ENCODE measurements at places on chromosomes 6 and 20. TPM values are rescaled to one million over a fixed set of nuclear protein-coding genes. Genes with fewer than 3 reads are reported as not detected.
A peak's percentile ranks its signal among the peaks of the same experiment; 100 is the strongest.

The BANF2 gene
- not detected for total RNA-seq

DNA sequence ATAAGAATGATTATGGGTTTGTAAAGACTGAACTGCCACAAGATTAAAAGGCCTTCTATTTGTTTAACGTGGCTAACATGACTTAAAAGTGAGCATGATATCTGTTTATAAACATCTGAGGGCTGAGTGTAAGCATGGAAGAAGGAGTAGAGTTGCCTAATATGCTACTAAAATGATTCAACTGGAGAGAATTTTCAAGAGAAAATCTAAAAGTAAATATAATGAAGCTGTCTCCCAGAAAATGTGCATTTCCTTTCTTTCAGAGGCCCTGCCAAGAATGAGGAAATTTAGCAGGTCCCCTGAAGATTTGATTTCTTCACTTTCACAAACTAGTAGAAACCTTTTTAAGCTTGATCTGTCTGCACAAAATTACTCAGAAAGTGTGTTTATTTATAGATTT, 4.2 kb upstream of the EYA4 start:
- DNase-seq: no peak

The BMP6 gene
- total RNA-seq: 1.3 TPM

DNA sequence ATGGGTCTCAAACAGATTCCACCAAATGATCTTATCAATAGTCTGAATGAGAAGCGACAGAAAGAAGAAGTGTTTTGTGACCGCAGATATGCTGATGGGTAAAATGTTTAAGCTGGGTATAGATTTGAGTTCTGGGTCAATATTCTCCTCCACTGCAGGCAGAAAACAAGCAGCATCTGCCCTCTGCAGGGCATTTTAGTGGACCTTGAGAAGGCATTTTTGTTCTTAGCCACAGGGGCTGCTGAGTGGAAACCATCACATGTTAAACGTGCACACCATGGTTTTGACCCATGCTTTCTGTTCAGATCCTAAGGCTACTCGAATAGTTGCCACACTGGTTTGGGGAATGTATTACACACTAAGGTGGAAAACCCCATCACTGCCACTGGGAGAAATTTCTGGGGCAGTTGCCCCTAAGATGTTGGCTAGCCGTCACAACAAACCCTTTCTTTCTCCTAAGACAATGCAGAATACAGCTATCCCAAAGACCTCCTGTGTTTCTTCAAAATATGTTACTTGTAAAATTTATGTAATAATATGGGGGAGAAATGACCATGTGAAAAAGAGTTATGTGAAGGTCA, 5.5 kb downstream of the POU3F2 start:
- DNase-seq: no peak

DNA sequence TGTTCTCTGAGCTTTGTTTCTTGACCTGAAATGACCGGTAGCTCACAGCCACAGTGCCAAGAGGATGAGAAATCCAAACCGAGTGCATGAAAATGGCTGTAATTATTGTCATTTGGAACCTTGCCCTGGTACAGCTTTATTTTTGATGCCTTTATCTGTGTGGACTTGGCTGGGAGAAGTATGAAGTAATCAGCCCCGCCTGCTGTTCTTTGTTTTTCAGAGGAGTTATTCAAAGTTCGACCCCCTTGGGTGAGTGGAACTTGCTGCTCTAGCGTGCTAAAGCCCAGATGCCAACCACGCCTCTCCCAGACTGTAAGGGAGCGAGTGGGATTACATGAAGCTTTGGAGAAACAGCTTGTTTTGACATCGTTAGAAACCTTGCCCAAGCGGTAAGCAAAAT, 48.3 kb downstream of the ECT2L start:
- DNase-seq: peak; percentile 63

The BFSP1 gene
- total RNA-seq: 0.47 TPM

The KHDC1L gene
- not detected for total RNA-seq

The OR2H1 gene
- total RNA-seq: not detected

The PTK7 gene
- total RNA-seq: 1.5 TPM

GRCh38 chr20:25273541-25274358, 25.9 kb downstream of the PYGB start:
- no peak for DNase-seq

DNA sequence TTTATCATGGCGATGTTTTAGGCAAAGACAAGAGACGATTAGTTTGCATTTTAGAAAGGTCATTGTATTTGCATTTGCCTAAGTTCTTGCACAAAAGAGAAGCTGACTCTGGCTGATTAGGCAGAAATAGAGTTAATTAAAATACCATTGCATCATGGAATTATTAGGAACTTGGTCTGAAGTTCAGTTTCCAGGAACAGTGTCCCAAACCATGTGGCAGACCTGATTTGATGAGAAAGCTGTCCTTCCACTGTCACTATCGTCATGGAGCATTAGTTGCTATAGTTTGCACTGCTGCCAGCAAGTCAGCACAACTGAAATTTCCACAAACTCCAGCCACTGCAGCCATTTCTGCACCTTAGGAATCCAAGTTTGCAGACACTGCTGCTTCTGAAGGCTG, 24.3 kb upstream of the MCUR1 start:
- DNase-seq: no peak

- DNase-seq: no peak
Observed at GRCh38 chr20:37379967-37380828, 34.3 kb downstream of the SRC start.

The NMBR gene
- total RNA-seq: not detected

The GJA10 gene
- not detected for total RNA-seq

The LSM2 gene
- total RNA-seq: 24.8 TPM

DNA sequence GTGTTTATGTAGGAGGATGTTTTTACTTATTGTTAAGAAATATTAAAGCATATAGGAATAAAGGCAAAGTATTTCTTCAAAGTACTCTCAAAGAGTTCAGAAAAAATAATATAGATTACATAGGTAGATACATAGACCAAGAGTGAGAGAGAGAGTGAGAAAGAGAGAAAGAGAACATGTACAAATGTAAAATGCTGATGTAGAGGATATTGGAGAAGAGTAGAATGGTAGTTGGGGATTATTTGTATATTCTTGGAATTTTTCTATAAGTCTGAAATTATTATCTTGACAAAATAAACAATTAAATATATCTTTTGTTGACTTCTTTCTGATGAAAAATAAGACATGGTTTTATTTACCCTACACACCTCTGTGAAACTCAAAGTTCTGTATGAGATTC, 29.2 kb downstream of the C6orf141 start:
- DNase-seq: no peak

The ETV7 gene
- total RNA-seq: 0.17 TPM

GRCh38 chr6:13466304-13467215, 20.8 kb downstream of the GFOD1 start:
- DNase-seq: no peak

- DNase-seq: no peak
Observed at GRCh38 chr6:72580281-72580940, 41.5 kb upstream of the KCNQ5 start.

GRCh38 chr20:9072861-9073500, 4.1 kb downstream of the PLCB4 start:
- no peak for DNase-seq

GRCh38 chr20:10415013-10415650, 18.9 kb downstream of the MKKS start:
- DNase-seq: no peak

DNA sequence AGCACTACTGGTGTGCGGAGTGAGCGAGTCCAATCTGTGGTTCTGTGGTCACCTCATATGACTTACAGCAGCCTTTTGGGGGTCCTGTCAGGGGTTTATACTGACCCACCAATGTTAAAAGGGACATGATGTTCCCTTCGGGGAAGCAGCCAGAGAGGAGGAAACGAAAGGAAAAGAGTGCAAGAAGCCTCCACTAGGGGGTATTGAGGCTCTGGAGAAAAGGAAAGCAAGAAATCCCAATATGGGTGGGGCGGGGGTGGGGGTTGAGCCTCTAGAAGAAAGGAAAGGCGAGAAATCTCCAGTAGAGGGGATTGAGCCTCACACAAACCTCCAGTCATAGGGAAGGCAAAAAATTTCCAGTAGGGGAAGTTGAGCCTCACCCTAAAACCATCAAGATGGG, 249.3 kb upstream of the ECI2 start:
- DNase-seq: no peak

- no peak for DNase-seq
Observed at GRCh38 chr20:58660855-58661597, 9.9 kb downstream of the STX16 start.

- no peak for DNase-seq
Observed at GRCh38 chr20:8661229-8661952, 407.5 kb upstream of the PLCB4 start.

The RAB23 gene
- total RNA-seq: 13.1 TPM

- no peak for DNase-seq
Observed at GRCh38 chr6:28211840-28212509, 13.1 kb upstream of the ZSCAN9 start.

- no peak for DNase-seq
Observed at GRCh38 chr20:43923322-43923721, 8.7 kb downstream of the TOX2 start.

GRCh38 chr6:18213439-18213838, 50.9 kb downstream of the DEK start:
- DNase-seq: no peak

GRCh38 chr6:31851485-31851832, 11.2 kb downstream of the NEU1 start:
- no peak for DNase-seq

GRCh38 chr6:125201961-125202729, 48.6 kb downstream of the TPD52L1 start:
- DNase-seq: no peak

- no peak for DNase-seq
Observed at GRCh38 chr6:108654465-108655106, 93.9 kb downstream of the FOXO3 start.

GRCh38 chr6:150334790-150335783, 33.7 kb upstream of the IYD start:
- peak; percentile 51 for DNase-seq

DNA sequence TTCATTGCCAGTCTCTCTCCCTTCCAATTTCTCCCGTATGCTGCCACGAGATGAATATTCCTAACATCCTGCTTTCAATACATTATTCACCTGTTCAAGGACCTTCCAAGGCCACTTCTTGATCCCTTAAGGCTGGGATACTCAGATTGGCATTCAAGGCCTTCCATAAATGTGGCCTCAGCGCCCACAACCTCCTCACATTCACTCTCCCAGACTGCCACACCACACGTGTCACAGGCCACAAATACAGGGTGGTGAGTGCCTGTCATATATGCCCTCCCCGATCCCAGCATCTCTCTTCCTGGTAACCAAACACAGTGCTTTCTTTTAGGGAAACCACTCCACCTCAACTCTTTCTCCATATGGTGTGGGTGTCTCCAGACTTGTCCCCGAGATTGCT, 55.5 kb downstream of the TTI1 start:
- DNase-seq: no peak

The HMGCLL1 gene
- 0.90 TPM for total RNA-seq

- DNase-seq: no peak
Observed at GRCh38 chr6:32151863-32152768, at the start of gene PRRT1. Gene PRRT1, minus strand, starts transcription at chr6:32151939. Its CDS starts 112 bp downstream, at chr6:32151827.

DNA sequence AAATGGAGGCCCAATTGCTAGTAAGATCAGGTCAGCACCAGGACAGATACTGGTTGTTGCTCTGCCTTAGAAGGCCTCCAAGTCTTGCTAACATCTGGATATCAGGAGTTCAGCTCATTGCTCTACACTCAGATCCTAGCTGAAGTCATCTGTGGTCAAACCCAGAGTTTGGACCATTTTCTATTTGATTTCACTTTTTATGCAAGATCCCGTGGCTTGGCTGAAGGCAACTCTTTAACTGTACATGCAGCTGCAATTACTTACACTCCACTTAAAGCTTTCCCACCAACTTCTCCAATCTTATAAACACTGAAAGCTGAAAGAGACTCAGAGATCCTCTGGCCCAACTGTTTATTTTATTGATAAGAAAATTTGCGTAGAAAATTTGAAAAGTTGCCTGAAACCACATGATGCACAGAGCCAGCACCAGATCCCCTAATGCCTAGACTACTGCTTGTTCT, 2.7 kb downstream of the SLC17A2 start:
- peak; percentile 9 for DNase-seq

The EPHA7 gene
- total RNA-seq: 9.1 TPM

DNA sequence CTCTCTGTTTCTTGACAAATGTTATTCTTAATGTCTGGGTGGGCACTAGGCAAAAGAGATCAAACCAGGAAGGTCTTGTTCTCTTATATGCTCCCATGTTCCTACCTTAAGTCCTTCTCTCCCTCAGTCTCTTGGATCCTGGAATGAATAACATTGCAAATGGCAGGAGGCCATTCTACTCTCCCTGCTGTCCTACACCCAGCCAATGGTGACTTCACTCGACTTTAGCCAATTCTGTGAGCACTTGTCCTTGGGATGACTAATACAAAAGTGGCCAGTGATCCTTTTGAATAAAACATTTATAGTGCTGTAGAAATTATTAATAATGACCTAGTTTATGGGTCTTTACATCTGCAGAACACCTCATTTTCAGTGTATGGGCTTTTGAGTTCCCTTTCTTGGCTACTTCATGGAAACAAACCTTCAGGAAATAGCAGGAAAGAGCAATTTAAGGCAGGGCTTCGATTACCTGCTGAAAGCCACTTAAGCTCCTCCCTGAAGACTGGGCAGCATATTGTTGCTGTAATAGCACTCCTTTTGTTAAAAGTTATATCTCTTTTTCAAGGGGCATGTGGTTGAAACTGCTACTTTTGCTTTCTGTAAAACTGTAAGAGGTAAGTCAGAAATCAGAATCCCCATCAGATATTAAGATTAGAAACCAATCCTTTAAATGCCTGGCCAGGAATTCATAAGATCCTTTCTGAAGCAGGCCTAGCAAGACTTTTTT, 10.5 kb downstream of the OTOR start:
- DNase-seq: no peak

GRCh38 chr20:9515214-9515585, 810 bp downstream of the LAMP5 start:
- no peak for DNase-seq

DNA sequence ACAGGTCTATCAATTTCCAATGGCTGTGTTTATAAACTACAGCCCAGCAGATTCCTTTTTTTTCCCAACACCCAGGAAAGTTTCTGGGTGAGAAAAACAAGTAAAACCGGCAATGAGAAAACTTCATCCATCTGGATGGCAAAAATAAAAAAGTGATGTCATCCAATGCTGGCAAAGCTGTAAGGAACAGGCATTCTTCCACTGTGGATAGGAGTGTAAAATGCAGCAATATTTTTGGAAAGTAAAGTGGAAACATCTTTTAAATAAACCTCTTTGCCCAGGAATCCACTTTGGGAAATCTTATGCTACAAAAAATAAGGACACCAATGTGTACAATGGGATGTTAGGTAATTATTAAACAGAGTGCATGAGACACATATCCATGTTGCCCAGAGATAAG, 102.1 kb upstream of the NT5E start:
- no peak for DNase-seq

The TBX18 gene
- total RNA-seq: 4.7 TPM

DNA sequence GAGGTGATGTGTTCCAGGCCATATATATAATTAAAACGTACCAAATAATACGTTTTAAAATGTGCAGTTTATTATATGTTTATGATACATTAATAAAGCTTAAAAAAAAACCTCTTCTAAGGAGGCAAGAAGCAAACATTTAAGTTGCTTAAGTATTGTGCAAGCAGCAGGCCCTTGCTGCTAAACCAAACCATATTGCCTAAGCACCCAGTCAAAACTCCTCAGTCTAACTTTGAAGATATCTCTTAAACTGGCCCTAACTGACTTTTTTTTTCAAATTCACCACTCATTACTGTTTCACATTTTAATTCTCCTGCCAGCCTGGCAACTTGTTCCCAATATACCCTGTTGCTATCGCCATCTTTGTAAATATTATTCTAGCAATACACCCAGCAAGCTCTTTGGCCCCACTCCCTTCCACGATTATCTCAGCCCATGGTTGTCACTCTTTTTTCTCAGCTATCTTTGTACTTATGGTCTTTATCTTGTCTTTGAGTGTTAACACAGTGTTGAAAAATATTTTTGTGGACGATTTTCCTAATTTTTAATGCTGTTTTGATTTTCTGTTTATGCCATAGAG, 60.9 kb downstream of the C6orf58 start:
- DNase-seq: no peak

All from heart right ventricle (tissue), 16 donors.